ENCODE measurements at places on chromosomes 5 and 9.

DNA sequence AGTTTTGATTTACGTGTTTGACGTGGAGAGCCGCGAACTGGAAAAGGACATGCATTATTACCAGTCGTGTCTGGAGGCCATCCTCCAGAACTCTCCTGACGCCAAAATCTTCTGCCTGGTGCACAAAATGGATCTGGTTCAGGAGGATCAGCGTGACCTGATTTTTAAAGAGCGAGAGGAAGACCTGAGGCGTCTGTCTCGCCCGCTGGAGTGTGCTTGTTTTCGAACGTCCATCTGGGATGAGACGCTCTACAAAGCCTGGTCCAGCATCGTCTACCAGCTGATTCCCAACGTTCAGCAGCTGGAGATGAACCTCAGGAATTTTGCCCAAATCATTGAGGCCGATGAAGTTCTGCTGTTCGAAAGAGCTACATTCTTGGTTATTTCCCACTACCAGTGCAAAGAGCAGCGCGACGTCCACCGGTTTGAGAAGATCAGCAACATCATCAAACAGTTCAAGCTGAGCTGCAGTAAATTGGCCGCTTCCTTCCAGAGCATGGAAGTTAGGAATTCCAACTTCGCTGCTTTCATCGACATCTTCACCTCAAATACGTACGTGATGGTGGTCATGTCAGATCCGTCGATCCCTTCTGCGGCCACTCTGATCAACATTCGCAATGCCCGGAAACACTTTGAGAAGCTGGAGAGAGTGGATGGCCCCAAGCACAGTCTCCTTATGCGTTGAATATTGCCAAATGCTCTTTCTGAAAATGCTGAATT is 850 bp downstream of the RRAGA start:
- no peak for DNase-seq

- no peak for DNase-seq
These were observed 75.8 kb downstream of the AOPEP start for GRCh38 chr9:94802251-94802650.

DNA sequence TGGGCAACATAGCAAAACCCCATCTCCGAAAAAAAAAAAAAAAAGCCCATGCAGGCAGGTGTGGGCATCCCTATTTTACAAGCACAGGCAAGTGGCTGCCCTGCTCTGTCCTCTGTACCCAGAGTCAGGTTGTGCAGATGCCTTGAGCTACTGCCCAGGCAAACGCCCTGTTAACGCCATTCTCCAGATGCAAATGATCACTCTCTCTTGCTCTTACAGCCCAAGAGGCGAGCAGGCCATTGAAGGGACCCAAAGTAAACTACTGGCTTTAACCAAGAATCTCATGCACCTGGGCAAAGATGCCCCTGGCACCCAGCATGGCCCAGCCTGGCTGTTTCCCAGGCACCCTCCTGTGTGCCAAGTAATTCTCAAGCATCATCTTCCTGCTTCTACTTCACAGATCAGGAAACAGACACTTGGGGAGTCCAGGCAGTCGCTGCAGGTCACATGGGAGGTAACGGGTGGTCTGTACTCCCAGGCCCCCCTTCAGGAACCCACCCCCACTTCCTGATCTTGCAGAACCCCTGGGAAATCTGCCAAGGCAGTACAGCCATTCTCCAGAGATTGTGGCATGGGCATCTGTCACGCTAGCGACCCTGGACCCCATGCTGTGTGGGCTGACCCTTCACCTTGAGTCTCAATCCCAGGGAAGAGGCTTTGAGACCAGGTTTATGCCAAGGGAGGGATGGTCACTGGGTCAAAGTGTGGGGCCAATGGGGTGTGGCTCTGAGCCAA is 14.2 kb downstream of the EEIG1 start:
- DNase-seq: no peak

- no peak for DNase-seq
These were observed 59.6 kb upstream of the SLC27A6 start for GRCh38 chr5:128905568-128906110.

DNA sequence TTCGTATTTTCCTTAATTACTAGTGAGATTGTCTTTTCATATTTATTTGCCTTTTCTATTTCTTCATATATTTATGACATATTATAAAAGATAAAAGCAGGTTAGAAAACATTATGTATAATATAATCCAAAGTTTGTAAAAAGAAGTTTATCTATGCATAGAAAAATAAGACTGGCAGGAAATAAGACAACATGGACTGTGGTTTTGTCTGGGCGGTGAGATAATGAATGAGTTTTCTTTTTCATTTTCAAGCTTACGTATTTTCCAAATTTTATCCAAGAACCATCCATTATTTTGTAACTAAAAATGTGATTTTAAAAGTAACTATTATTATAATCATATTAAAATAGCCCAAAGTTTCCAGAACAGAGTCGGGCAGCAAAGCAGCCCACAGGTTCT is 109.8 kb upstream of the MVB12B start:
- no peak for DNase-seq

DNA sequence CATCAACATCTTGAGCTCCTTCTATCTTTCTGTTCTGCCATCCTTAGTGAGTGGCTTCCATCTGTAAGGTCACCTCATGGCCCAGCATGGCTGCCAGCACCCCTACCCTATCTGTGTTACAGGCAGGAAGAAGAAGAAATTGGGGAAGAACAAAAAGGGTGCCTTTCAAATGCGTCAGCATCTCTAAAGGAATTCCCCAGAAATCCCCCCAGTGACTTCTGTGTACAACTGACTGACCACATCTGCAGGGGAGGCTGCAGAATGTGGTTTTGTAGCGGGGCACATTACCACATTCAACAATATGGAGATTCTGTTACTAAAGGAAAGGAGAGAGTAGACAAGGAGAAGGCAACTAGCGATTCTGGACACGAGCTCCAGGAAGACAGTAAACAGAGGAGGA is 40.1 kb downstream of the ALG2 start:
- DNase-seq: no peak

DNA sequence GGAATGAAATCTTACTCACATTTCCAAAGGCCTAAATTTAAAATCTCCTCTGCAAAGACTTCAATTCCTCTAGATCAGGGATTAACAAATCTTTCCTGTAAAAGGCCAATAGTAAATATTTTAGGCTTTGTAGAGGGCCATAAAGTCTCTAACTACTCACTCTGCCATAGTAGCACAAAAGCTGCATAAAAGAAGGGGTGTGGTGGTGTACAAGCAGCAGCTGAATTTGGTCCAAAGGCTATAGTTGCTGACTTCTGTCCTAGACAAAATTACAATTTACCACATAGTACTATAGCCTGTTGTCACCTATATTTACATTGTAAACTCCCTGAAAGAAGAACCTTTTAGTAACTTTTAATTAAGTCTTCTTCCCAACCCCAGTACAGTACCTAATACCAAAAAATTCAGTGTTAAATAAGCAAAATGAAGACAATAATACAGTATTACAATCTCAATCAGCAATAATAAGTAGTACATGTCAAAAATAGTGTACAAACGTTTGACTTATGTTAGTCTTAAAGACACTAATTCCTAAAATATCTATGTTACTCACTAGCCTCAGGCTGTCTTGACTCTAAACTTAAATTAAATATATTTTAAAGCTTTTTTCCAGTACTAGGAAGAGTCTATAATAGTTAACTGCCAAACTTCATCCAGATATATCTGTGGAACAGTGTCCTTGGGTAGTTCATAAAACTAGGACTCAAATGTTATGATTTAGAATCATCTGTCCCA is 6.9 kb downstream of the CETN3 start:
- no peak for DNase-seq

GRCh38 chr5:669111-669841 is 23.9 kb downstream of the TPPP start:
- peak; percentile 71 for DNase-seq

DNA sequence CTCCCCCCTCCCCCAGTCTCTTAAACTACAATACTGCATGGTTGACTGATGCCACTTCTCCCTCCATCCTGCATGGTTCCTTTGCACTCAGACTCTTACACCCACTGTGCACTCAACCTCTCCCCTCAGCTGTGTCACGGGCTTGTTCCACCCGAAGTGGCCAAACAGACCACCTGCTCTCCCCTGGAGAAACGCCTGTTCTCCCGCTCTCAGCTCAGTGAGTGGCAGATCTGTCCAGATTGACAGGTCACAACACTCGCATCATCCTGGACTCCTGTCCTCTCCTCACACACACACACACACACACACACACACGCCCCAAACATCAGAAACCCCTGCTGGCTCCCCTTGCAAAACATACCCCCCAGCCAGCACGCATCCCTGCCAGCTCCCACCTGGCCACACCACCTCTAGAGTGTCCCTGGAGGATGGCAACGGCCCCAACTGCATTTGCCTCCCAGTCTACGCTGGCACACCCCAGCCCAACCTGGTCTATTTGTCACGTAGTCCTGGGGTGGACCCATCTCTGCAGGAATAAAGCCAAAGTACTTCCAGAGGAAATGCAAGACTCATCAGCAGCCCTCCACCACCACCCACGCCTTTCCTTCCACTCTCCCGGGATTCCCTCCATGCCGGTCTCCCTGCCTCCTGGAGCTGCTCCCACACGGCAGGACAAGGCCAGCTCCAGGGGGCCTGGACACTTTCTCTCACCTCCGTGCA is 2.9 kb downstream of the OR2V1 start:
- DNase-seq: no peak

GRCh38 chr5:179294131-179294780 is 51.0 kb downstream of the ADAMTS2 start:
- DNase-seq: no peak

GRCh38 chr5:132754947-132755346 is 7.7 kb downstream of the CCNI2 start:
- peak; percentile 62 for DNase-seq

DNA sequence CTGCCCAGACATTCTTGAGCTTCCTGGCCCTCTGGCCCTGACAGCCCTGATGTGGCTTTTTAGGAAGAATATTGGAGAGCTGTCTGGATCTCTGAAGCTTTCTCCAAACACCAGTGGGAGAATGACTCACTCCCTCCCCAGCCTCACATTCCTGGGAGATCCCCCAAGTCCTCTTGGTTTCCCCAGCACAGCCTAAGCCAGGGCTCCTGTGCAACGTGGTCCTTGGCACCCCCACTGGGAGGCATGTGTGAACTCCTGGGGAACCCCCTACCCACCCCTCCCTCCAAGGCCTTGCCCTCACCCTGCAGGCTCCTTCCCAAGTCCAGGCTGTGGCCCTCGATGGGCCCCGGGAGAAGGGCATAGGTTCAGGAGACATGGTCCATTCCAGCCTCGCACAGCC is 12.7 kb downstream of the GLIPR2 start:
- DNase-seq: no peak

- DNase-seq: no peak
These were observed 4.9 kb downstream of the NKX2-5 start for GRCh38 chr5:173229966-173230689.

- no peak for DNase-seq
These were observed 391.3 kb downstream of the DIRAS2 start for GRCh38 chr9:90251316-90251715.

DNA sequence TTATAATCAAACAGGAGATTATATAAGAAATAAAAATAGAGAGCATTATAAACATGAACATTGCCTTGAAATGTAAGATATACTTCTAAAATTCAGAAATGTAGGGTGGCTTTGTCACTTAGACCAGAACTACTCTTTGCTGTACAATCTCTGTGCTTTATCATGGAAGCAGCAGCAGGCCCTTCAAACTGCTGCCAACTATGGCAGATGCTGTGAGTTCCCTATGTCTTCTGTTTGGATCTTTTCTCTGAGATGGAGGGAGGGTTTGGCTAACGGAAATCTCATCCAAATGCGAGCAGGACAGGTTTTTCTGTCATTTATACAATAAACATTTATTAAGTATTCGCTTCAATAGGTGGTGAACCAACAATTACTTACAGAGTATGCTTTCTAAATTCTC is 34.8 kb upstream of the RICTOR start:
- no peak for DNase-seq

- DNase-seq: no peak
These were observed 19.5 kb downstream of the TTC33 start for GRCh38 chr5:40736103-40736875.

DNA sequence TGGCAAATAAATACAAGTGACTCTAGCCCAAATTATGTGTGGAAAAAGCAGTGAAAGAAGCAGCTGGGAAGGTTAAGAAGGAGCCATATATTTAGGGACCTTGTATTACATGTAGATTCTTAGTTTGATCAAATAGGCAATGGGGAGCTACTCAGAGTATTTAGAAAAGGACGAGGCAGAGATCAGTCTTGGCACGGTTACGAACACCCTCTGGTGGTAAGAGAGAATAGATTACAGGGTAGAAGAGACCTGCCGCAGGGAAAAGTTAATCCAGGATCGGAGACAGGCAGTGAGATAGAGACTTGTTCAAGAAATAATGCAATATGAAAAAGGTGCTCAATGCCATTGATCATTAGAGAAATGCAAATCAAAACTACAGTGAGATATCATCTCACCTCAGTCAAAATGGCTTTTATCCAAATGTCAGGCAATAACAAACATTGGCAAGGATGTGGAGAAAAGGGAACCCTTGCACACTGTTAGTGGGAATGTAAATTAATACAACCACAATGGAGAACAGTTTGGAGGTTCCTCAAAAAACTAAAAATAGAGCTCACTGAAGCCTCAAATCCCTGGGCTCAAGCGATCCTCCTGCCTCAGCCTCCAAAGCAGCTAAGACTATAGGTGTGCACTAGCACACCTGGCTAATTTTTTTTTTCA is 12.0 kb downstream of the INIP start:
- DNase-seq: peak; percentile 60

DNA sequence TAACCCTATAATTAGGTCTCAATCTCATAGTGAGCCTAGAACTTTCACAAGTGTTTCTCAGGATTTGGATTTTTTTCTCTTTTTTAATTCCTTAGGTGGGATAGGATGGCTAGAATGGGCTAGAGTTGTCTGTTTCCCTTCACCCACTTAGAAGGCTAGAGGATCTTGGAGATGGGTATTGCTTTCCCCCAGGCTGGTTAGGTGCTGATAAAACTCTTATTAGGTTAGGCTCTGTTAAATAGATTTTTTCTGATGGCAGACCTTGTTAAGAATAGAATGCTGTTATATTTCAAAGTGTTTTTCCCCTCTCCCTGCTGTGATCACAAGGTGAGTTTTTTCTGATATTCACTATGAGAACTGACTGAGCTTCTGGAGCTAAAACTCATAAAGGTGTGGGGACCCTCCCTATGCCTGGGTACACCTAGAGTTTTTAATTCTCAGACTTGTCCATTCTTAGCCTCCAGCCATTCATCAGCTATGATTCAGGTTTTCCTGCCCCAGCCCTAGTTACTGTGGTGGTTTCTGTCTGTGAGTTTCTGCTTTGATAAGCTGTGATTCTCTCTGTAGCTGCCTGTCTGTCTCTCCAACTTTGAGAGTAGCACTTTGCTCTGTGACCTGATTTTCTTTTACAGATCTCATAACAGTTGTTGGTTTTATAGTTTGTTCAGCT is 132.4 kb downstream of the HACD4 start:
- DNase-seq: peak; percentile 64

DNA sequence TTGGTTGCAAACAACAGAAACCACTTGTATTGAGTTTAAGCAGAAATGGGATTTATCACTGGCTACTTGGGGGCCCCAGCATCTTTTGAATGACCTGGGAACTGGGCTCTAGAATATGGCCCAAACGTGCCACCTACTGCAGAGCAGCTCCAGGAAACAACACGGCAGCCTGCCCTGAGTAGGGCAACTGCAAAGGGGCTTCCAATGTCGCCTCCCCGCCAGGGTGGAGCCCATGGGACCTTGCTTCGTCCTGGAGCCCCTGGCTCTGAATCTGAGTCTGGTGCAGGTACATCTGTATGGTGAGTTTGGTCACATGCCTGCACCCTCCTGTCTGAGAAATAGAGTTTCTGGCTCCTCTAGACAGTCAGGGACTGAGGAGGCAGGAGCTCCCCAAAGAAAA is 38.6 kb downstream of the BOD1 start:
- no peak for DNase-seq
